ENCODE measurements at places on chromosomes 2 and 18.

DNA sequence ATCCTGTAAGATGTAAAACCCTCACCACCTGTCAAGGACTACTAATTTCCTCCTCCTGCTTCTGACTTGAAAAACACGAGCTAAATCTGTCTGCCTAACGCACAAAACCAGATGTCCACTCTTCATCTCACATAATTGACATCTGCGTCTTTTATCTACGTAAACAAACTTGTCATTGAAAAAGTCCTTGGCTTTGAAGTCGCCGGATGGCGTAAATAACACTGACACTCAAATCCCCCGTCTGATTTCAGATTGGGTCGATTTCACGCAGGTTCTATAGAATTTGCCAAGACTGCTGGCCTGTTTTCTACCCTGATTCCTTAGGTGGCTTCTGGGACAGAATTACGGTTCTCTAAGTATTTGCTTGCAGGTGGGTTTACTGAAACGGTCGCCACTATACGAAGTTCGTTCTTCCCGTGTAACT lies 539 bp upstream of the MOB4 start:
- DNase-seq = peak; percentile 78

GRCh38 chr2:64763126-64763525 lies 109.4 kb upstream of the SERTAD2 start:
- DNase-seq = no peak

- no peak for DNase-seq
These were observed 42.6 kb downstream of the STK17B start for GRCh38 chr2:196128749-196129148.

DNA sequence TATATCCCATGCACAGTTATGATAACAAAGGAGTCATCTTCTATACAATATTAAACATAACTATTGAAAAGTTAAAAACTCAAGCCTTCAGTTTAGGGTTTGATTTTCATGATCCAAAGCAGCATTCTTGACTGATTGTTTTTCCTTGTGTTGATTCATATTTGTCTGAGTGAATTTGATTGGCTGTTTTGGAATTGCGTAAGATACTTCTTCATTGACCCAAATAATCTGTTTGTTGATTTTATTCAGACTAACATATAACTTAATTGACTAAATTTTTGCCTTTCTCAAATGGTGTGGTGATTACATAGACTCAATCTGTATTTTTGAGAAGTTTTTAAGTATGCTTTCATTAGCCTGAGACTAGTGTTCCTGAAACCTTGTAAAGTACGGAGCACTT lies 305.7 kb upstream of the TNP1 start:
- no peak for DNase-seq

DNA sequence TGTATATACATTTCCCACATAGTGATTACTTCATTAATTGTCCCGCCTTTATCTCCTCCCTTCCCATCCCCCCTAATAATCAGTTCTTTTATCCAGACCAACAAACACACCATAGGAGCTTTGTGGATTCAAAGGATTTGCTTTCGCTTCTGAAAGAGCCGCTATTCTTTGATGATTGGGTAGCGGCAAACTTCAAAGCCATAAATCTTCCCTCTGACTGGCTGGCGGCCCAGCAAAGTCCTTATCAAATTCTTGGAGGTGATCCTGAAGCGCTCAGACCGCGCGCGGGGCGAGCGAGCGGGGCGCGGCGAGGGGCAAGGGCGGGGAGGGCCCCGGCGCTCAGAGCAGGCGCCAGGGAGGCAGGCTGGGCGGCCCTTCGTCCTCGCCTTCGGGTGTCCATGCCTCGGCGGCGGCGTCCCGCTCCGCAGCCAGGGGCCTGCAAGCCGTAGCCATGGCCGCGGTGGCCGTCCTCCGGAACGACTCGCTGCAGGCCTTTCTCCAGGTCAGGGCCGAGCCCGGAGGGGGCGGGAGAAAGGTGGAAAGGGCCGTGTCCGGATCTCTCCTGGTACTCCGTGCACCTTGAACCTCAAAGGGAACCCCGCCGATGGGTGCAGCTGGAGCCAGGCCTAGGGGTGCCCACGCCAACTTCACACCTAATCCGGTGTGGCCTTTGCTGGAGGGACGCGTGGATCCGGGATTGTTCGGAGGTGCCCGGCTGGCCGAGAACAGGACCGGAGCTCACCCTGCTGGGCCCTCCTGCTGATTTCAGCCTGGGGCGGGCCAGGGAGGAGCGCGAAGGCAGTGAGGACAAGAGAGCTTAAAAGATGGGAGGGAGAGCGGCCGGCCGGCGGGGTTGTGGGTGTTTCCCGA lies at the start of gene SP5:
SP5 (plus strand) TSS at position 276 of the 870 bp plus-strand sequence; CDS start at position 452, 176 bp downstream.
- peak; percentile 65 for DNase-seq

DNA sequence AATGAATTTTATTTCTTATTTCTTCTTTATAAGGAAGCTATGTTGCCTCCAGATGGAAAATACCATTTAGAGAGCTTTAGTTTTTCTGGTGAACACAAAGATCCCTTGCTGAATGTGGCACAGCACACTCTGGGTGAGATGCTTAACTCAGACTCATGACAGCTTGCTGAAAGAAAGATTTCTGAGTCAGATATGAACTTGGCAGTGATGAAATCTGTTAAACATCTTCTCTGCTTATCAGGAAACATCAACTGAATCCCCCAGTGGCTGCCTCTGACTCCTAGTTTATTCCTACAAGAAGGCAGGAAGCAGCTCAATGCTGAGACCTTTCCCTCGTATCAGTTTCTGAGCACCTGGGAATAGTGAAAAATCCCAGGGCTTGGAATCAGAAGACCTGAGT lies 162.8 kb downstream of the OSR1 start:
- no peak for DNase-seq

DNA sequence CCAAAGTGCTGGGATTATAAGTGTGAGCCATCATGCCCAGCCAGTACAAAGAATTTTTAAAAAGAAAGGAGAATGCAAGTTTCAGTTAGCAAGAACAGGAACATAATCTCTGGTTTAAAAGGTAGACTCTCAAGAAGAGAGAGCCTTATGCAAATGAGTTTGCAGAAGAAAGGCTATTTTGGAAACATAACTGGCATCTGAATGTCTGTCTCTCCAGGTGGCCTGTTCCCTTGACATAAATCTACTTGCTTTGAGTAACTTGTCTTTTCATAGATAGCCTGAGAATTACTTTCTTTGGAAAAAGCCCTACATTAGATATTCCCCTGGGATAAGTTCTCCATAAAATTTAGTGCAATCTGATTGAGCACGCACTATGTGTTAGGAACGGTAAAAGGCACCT lies 109.6 kb downstream of the ICOS start:
- DNase-seq = peak; percentile 81

GRCh38 chr18:4931209-4931608 lies 265.8 kb downstream of the AKAIN1 start:
- DNase-seq = peak; percentile 42

GRCh38 chr18:9741793-9742523 lies 33.9 kb downstream of the RAB31 start:
- no peak for DNase-seq

- no peak for DNase-seq
These were observed 14.5 kb downstream of the SESTD1 start for GRCh38 chr2:179250095-179250494.

DNA sequence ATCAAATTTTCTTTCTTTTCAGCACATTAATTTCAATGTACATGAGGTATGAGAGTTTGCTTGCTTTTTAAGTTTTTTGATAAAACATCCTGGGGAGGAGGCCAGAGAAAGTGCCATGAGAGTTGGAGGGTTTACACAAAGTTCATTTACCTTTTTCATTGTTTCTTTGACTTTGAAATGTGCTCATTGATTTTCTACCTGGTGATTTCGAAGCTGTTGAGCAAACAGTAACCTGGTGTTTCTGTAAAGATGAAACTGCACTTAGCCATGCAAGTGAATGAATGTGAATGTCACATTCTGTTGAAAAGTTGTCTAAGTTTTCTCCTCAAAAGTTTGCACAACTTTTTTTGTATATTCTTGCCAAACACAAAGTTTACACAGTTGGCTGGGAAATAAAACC lies 797.0 kb downstream of the METTL4 start:
- no peak for DNase-seq

DNA sequence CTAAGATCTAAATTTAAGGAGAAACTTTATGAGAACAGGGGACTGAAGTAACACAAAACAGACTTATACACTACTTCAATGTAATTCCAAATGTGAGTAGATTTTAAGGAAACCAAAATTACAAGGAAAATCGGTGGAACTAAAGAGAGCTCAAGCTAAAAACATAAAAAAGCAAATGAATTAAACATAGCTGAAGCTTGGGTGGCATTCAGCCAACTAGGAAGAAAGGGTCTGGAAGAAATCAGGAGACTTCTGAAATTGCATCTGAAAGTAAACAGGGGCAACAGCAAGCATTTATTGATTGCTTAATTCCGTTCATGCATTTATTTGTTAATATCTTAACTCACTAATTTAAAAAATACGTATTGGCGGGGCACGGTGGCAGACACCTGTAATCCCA lies 727.3 kb upstream of the PKDCC start:
- DNase-seq = no peak

DNA sequence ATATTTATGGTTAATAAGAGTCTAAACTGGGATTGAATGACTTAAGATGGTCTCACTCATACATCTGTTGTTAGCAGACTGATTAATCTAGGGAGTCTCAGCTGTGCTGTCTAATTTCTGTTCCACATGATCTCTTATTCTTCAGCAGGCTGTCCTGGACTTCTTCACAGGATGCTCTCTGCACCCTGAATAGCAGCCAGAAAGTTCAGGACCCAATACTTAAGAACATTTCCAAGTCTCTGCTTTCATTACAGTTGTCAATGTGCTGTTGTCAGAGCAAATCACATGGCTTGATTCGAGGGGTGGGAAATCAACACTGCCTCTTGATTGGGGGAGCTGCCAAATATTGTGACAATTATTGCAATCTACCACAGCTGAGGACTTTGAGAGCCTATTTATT lies 627.1 kb upstream of the SLC8A1 start:
- no peak for DNase-seq

DNA sequence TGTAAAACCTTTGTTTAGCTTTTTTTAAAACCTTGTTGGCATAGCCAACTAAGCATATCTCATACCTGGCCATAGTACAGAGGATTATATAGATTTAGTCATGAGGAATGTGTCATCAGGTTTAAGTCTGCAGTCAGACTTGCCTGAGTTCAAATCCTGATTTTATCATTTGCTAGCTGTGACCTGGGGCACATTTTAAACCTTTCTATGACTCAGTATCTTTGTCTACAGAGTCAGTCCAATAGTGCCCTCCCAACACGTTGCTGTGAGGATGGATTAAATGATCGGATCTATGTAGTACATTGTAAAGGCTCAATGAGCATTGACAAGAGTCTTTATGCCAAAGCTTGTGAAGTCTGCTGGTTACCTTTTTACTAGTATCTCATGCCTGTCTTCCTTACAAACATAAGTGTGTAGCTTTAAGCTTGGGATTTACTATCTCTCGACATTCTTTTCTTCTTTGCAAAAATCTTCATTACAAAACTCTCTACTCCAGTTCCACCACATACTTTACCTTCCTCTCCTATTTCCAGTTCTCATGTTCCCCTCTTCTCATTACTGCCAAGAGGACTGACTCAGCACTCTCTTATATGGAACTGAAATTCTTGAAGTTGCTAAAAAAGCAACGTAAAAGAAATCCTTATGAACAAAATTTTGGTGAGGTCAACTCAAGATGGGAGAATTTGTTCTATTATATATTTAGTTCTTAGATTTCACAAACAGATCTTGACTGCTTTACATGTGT lies 68.1 kb upstream of the RBMS1 start:
- no peak for DNase-seq

- DNase-seq = no peak
These were observed 1.2 kb upstream of the TRAPPC8 start for GRCh38 chr18:31943878-31944816.

DNA sequence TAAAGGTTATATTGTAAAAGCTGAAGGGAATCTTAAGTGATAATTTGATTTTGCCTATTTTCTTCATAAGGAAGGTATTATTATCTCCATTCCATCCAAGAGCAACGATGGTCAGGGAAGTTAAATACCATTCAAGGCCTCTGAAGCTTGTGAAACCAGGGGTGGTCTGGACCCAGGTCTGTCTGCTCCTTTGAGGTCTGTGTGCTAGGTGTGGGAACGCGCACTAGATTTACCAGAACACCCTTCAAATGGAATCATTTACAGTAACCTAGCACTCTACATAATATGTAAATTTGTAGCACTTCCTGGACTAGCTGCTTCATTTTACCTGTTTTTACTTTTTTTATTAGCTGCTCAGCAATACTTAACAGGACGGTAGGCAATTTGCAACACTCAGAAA lies 6.4 kb upstream of the TRIB2 start:
- DNase-seq = no peak

GRCh38 chr2:101401326-101401665 lies 14.0 kb upstream of the CREG2 start:
- DNase-seq = no peak

GRCh38 chr2:159476329-159476728 lies 140.0 kb downstream of the BAZ2B start:
- no peak for DNase-seq

GRCh38 chr18:42756214-42756613 lies 359.3 kb downstream of the RIT2 start:
- DNase-seq = no peak

- DNase-seq = no peak
These were observed 555.6 kb downstream of the CCDC85A start for GRCh38 chr2:56739413-56739812.

DNA sequence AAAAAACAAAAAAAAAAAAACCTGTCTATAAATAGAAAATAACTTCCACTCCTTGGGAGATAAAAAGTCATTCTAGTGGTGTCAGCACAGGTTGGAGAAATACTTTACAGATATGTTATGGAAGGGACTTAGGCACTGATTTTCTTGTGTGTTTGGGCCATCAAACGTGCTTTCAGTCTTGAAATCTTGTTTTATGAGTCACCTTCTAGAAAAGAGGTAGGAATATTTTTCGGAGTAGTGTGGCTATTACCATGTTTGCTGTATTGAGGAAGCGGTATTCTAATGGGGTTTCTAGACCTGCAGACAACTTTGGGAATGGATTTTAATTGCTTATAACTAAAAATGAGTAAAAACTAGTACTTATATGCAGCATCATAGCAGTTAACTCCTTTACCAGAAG lies 12.0 kb downstream of the HNMT start:
- DNase-seq = no peak

DNA sequence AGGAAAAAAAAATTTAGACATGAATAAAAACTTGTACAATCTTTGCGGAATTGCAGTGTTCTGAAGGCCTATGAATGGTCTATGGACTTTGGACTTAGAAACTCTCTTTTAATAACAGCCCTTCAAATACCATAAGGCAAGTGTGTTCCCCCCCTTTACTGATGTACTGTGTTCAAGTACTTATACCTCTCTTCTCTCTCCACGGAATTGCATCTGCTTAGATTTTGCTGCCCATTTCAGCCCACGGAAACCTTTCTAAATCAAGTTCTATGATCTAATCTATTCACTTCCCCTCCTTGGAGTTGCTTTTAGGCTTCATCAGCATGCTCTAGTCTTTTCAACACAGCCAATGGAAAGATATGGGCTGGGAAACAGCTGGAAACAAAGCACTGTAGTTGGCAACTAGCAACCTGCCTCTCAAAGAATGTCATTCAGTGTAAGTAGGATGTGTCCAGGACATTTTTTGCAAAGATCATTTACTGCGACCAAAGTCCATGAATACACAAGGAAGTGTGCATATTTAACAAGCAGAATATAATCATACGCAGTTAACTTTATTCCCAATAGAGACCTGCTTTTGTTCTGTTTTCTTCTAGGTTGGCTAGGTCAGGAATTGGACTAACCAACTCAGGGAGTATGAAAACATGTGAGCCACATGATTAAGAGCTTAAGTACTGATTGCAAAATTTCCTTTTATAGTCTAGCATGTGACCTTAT lies 58.0 kb downstream of the SLC40A1 start:
- no peak for DNase-seq

GRCh38 chr18:10101729-10102128 lies 187.9 kb downstream of the VAPA start:
- DNase-seq = no peak
